ENCODE measurements at places on chromosomes 4 and X. TPM values are rescaled to one million over a fixed set of nuclear protein-coding genes. Genes with fewer than 3 reads are reported as not detected.

GPRIN3 gene
- 3.5 TPM for total RNA-seq

NSUN7 gene
- 8.4 TPM for total RNA-seq

KLF8 gene
- 0.49 TPM for total RNA-seq

SLC4A4 gene
- 5.9 TPM for total RNA-seq

MSANTD1 gene
- 0.25 TPM for total RNA-seq

C4orf54 gene
- not detected for total RNA-seq

NXF2 gene
- not detected for total RNA-seq

TENM3 gene
- total RNA-seq: 56.1 TPM

SPATA18 gene
- total RNA-seq: 8.1 TPM

Data from mesangial cell (primary cell).